ENCODE measurements at places on chromosomes 7 and 10.
A peak's percentile ranks its signal among the peaks of the same experiment; 100 is the strongest.

DNA sequence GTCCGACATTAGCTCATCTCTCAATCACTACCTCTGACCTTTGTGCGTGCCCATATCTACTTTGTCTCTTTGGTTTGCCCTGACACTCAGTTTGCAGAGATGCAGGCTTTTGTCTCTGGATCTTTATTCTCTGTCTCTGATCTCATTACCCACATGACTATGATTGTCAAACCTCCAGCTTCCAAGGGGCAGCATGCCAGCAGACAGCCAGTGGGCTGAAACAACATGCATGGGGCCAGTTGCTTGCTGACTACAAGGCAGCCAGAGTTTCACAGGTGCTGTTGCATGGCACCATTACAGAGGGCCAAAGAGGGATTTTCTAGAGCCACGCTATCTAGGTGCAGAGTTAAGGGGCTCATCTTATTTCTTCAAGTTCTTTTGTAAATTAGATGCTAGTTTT, 146.2 kb downstream of the SPAG6 start:
- no peak for DNase-seq

- peak; percentile 23 for DNase-seq
These were observed 197.4 kb downstream of the RNLS start for GRCh38 chr10:88385601-88386203.

- DNase-seq, result peak; percentile 61
These were observed at the start of gene SLC4A2 for GRCh38 chr7:151059367-151060112. Gene SLC4A2 (plus strand): TSS chr7:151059589. CDS start chr7:151061988, 2,399 bp downstream.

DNA sequence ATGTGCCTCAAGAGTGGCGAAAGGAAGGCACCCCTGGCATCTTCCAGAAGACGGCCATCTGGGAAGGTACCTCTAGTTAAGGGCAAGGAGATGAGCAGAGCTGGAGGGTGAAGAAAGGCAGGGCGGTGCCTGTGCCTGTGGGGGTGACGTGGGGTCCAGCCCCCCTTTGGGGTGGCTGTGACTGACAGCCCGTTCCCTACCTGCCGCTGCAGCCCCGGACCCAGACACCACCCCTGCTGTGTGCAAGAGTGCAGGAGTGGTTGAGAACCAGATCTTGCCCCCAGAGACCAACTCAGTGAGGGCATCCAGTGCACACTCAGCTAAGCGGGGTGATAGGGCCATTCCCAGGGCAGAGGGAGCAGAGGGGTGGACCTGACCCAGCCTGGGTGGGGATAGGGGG, 4.3 kb upstream of the MUC17 start:
- DNase-seq, result no peak

DNA sequence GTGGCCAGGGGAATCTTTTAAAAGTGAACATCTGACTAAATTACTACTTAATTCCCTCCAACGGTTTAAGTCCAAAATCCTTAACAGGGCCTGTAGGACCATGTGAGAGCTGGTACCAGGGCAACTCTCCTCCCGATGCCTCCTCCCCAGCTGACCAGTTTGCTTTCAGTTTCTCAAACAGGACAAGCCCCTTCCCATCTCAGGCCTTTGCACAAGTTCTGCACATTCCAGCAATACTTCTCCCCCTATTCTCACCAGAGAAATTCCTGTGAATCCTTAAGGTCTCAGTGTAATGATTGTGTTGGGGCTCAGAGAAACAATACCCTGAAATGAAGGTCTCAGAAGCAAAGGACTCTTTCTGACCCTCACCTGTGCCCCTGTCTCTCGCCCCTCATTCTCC, 8.0 kb upstream of the CALHM1 start:
- DNase-seq, result no peak

- no peak for DNase-seq
These were observed 45.3 kb upstream of the EGR2 start for GRCh38 chr10:62861507-62861906.

GRCh38 chr10:112131346-112131745, 52.2 kb downstream of the GPAM start:
- DNase-seq, result no peak

GRCh38 chr7:86947929-86948328, 111.5 kb downstream of the ELAPOR2 start:
- DNase-seq, result no peak
